ENCODE measurements at places on chromosomes 6 and 20. TPM values are rescaled to one million over a fixed set of nuclear protein-coding genes. Genes with fewer than 3 reads are reported as not detected.

The MROH8 gene
- total RNA-seq, result 0.90 TPM

The HLA-DRB1 gene
- total RNA-seq, result 39.3 TPM

DNA sequence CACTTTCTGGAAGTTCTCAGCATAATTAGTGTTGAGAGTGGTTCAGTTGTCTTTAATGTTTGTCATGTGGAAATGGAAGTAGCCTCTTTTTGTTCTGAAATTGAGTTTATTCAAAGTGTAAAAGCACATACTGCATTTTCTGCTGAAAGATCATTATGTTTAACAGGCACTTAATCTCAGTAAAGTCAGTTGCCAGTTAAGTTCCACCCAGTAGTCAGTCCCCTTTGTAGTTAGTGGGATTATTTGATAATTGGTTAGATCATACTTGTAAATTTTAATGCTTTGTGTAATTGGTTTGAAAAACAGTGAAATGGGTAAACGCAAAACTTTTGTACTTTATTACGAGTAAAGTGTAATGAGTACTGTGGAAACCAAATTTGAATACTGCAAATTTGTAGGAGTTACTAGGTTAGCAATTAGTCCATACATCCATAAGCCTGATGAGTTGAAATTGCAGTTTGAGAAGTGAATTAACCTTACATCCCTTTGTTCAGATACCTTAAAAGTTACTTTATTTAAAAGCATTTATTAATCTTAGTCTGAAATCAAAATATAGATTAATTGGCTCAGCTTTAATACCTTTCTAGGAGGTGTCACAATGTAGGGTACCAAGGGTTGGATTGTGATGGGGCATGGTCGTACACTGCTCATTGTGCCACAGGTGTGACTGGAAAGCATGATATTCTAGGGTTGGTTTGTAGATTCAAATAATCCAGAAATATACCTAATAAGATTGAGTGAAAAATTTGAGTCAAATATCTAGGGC, 4.4 kb downstream of the SRSF6 start:
- DNase-seq, result no peak

DNA sequence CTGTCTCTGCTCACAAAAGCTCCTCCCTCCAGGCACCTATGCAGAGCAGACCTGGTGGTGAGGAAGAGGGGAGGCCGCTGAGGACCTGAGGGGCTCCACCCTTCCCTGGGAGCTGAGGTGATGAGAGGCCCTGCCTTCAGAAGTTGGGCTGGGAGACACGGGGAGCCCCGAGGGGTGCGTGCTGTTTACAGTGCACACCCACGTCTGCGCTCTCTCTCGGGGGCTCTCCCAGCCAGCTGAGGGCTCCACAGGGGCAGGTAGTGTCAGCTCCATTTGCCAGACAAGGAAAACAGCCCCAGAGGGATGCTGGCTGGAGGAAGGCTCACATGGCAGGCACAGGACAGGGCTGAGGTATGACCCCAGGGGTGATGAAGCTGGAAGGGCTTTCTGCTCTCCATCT, 13.5 kb upstream of the NOL4L start:
- DNase-seq, result no peak

GRCh38 chr6:54681987-54682386, 164.6 kb upstream of the FAM83B start:
- DNase-seq, result no peak

- no peak for DNase-seq
Observed at GRCh38 chr6:429515-430121, 38.1 kb downstream of the IRF4 start.

All from colonic mucosa (tissue), 4 donors.